ENCODE measurements at places on chromosomes 2 and 18.
A peak's percentile ranks its signal among the peaks of the same experiment; 100 is the strongest.

- DNase-seq = no peak
Observed at GRCh38 chr2:48504647-48505327, 25.2 kb upstream of the STON1 start.

DNA sequence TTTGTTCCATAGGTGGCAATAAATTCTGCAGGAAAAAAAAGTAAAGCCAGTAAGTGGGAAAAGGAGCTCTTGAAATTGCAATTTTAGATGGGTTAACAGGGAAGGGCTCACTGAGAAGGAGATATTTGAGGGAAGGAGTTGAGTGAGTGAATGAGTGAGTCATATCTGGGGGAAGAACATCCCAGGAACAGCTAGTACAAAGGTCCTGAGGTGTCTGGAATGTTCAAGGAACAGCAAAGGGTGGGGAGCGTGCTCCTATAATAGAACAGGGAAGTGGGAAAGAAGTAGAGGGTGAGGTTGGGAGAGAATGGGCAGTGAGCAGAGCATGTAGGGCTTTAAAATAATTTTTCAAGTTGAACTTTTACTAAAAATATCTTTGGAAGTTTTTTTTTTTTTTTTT lies 68.0 kb upstream of the PSME4 start:
- DNase-seq = no peak

DNA sequence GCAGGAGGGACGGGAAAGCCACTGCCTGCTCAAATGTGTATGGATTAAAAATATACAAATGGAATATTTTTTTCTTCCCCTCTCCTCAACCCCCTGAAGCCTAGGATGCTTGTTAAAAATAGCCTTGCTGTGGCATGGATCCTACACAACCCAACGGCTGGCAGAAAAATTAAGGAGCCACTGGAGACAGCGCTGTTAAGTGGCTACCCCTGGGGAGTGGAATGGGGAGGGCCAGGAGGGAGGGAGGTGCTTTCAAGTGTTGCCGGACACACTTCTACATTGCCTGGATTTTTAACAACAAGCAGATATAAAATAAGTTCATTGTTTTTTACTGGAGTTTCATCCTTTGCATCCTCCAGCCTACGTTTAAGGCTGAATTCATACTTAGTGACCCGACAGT lies 66.6 kb downstream of the ZBTB7C start:
- DNase-seq = no peak

GRCh38 chr2:180015951-180016709 lies 9.0 kb upstream of the CWC22 start:
- no peak for DNase-seq

DNA sequence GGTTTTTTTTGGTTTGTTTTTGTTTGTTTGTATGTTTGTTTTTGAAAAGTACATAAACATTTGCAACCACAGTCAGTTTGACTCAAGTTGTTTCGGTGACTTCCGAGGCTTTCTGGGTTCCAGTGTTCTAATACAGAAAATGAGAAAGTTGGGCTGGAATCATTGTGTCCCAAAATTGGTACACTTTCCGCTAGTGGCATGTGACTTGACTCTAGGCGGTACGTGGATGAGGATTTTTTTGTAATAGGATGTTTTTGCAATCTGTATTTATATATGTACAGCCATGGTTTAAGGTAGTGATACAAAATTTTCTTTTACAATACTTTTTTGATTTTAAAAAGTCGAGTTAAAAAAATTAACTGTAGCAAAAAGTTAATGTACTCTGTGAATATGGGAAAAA lies 1.7 kb downstream of the MFF start:
- DNase-seq = no peak

DNA sequence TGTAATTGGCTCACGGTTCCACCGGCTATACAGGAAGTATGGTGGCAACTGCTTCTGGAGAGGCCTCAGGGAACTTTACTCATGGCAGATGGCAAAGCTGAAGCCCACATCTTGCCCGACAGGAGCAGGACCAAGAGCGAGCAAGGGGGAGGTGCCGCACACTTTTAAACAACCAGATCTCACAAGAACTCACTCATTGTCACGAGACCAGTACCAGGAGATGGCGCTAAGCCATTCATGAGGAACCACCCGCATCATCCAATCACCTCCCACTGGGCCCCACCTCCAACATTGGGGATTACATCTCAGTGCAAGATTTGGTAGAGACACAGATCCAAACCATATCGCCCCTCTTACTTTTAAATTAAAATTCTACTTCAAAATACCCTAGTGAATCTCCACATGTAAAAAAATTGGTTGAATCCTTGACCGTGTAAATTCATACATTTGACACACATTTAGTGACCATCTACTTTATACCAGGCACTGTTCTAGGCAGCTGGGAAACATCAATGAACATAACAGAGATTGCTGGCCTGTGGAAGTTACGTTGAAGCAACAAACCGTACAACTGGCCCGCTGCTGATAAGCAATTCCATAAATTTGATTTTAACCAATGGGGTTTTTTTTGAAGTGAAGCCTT lies 87.6 kb downstream of the ALPK2 start:
- DNase-seq = no peak

DNA sequence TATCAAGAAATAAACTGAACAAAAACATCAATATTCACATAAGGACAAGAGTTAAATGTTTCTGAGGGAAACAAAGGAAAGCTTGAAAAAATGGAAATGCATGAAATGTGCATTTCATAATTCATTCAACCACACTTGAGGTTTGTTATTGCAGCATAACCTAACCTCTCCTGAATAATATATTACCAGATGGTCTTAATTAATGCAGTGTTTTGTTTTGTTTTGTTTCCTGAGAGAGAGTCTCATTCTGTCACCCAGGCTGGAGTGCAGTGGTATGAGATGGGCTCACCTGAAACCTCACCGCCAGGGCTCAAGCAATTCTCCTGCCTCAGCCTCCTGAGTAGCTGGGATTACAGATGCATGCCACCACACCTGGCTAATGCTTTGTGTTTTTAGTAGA lies 139.9 kb upstream of the PIEZO2 start:
- DNase-seq = no peak

DNA sequence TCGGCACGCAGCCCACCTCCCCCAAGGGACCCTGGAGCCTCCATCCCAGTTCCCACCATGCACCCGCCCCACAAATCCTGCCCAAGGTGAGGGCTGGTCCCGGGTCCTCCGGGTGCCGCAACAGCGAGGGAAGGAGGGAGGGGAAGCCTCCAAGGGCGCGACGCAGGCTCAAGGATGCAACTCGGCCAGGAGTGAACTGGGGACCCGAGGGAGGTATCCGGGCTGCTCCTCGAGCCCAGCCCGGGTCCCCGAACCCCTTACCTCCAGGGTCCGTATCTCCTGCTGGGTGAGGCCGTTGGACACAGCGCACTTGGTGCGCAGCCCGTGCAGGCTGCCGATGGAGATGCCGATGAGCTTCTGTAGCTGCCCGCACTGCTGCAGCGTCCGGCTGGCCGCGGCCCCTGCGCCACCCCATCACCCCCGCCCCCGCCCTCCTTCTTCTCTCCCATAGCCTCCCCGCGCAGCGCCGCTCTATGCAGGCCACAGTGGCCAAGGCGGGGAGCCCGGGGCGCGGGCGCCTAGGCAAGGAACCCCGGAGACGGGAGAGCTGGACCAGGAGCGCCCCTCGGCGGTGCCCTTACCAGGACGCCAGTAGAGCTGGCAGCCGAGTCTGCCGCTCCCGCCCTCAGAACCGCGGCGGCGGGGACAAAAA lies 124.1 kb downstream of the ANKRD30BL start:
- no peak for DNase-seq

DNA sequence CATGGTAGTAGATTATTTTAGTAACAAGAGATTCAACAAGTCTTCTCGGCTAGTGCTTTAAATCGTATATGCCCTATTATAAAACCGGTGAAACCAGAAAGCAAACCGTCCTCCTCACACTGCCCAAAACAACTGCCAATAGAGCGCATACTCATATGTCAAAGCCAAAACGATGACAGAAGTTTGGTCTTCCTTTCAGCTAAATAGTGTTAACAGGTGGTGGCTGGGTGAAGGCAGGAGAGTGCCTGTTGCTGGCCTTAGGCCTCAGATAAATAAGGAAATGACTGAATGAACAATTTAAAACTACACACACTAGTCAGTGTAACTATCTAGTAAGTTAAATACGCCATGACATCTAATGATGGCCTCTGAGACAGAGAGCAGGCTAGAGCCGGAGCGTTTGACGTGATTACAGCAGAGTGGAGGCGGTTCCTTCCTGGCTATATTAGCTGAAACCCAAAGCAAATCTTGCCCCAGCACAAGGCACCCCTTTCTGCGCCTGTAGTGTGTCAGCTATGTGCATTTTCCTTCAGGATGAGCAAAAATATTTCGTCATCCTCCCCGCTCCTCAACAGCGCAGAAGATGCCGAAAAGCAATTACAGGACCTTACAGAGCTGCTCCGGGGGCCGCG lies 1.6 kb downstream of the LONRF2 start:
- peak; percentile 5 for DNase-seq

DNA sequence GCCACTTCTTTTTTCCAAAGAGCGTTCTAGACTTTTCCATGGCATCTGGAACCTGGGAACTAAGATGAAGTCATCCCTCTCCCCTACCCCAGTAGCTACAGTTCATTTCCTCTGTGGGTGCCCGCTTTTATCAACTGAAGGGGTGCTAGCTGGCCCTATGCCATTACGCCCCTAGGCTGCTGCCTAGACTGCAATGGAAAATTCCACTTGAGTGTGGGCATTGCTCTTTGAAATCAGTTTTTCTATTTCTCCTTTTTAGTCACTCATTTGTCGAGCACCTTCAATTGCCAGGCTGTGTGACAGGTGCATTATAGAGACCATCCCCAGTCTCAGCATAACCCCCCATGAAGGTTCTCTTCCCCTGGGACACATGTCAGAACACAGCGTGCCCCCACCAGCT lies 7.3 kb downstream of the TEX51 start:
- no peak for DNase-seq

DNA sequence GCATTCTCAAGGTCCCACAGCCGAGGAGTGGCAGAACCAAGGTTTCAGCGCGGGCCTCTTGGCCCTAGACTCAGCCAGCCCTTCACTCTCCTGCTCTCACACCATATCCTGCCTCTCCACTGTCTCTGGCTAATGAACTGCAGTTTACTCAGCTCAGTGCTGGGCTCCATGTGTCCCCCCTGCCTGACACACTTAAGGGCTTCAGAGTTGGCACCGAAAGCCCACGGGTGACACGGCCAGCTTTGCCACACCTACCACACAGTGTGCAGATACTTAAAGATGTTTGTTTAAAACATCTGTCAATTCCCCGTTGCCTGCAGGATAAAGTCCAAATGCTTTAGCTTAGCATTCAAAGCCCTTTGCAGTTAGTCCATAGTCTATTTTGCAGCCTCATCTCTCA lies 241.2 kb downstream of the SEPTIN10 start:
- DNase-seq = no peak

- DNase-seq = no peak
Observed at GRCh38 chr2:225636558-225636957, 237.0 kb downstream of the NYAP2 start.

DNA sequence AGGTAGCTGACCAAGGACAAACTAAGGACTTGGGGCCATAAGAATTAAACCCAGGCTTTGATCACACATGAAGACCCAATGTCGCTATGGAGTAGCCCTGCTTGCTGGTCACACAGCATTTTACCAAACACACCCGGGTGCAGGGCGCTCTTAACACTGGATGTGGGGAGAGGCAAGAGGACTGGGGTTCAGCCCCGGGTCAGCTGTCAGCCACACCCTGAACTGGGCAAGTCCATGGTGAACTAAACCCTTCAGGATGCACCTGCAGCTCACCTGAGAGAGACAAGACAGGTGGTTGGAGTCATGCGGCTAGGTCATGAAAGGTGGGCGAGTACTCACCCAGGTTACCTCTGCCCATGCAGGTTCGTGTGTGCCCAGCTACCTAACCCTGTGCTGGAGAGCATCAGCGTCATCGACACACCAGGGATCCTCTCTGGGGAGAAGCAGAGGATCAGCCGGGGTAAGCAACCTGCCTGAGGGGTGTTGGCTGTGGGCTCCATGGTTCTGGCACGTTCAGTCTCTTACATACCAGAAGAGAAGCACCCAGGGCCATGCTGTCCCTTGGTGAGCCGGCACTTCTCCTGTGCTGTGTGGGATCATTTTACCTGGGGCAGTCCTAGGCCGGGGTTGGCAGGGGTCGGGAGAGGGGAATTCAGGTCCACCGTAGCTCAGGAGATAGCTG lies 15.2 kb downstream of the EHD3 start:
- DNase-seq = no peak

DNA sequence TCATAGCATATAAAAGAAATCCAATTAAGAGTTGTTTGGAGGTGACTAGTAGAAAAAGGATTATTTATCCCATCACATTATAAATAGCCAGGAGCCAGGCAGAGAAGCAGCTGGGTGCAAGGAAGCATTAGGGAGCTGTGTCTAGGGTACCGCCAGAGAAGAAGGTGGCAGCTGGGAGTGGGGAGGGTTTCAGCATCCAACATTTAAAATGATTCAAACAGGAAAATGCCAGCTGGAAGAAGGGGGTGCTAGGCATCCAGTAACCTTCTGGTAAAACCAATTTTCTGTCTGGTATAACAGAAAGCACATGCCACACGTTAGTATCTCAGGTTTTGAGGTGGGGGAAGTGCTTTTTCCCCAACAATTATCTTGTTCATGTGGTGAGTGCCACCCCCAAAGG lies 452.4 kb downstream of the ZEB2 start:
- no peak for DNase-seq

GRCh38 chr2:172056293-172056692 lies 29.0 kb upstream of the DLX1 start:
- DNase-seq = no peak

DNA sequence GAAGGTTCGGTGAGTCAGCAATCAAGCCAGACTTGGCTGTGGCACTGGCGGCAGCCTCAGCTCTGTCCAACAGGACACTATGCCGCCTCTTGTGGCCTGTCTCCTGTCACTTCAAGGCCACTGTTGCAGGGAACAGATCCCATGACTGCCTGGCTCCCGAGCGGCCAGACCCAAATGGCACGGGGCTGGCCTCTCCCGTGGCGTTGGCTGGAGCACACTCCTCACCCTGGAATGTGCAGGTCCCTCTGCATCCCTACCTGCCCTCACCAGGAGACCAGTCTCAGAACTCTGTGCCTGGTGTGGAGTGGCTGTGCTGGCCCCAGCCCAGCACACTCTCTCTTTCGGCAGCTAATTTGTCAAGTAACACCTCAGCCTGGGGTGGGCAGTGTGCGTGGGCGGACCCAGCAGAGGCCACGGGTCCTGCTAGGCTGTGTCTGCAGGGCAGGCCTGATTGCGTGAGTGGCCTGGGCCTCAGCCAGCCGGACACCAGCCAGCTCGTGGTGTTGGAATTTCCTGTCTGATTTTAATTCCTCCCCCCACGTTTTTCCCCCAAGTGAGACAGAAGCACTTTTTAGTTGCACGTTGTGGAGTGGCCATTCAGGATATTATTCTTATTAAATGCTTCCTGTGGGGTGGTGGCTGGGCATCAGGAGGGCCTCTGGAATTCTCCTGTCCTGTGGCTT lies 179.3 kb downstream of the GLI2 start:
- no peak for DNase-seq

Data from muscle of arm (tissue), 14 donors.